Right atrium auricular region (tissue), 2 donors: ENCODE measurements at places on chromosomes 6 and 20.

DNA sequence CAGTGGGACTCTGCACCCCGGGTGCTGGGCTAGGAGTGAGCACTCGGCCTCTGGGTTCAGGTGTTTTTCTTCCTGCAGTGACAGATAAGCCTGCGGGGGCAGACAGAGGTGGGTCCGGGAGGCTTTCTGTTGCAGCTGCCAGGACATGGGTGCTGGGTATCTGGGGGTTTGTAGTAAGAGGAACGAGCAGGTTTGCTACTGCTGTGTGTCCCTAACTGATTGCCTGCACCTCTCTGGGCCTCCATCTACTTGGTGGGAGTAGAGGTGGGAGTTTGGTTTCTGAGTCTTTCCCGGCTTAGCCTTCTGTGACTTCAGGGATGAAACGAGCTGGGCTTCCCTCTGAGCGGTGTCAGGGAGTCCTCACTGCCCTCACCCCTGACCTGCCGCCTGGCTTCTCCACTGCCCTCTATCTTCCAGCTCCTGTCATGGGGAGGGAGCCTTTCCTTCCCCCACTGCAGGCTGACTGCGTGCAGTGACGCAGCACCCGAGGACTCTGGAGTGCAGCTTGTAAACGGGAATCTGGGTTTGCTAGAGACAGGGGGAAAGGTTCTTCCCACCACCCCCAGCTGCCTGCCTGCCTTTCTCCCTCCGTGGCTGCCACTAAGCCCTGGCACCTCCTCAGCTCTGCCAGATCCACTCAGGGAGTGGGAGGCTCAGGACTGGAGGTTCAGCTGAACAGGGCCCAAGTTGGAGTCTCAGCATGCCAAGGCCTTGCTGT is 6.7 kb downstream of the DLGAP4 start:
- DNase-seq, result no peak

DNA sequence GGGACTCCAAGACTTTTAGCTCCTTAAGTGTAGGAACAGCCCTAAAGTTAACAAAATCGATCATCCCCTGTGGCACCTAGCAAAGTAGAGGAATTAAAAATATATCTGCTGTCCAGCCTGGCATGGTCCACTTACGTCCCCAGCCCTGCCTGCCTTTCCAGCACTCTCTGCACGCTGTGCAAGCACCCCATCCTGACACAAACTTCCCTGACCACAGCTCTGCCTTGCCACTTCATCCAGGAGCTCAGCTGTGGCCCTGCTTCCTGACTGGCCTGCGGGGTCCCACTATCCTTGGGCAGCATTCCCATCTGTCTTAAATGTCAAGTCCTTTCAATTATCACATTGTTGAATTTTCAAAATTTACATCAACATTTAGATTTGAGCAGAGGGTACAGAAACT is 39.0 kb downstream of the BLOC1S5 start:
- no peak for DNase-seq

DNA sequence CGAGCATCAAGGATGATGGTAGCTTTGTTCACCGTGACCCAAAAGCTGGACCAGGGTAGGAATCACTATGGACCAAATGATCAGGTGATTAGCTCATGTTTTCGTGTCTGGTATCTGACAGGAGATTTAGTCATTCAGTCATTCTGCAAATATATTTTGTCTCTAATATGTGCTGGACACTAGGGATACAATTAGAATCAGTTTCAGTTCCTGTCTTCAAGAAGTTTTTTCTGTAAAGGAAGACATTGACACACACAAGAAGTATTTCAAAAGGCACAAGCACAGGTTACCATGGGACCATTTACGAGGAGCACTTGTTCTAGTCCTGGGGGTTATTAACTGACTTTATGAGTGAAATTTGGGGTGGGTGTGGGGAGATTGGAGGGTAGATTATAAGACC is 244.9 kb downstream of the HIVEP2 start:
- DNase-seq, result no peak

GRCh38 chr20:31860390-31861134 is 9.8 kb downstream of the DUSP15 start:
- DNase-seq, result no peak

DNA sequence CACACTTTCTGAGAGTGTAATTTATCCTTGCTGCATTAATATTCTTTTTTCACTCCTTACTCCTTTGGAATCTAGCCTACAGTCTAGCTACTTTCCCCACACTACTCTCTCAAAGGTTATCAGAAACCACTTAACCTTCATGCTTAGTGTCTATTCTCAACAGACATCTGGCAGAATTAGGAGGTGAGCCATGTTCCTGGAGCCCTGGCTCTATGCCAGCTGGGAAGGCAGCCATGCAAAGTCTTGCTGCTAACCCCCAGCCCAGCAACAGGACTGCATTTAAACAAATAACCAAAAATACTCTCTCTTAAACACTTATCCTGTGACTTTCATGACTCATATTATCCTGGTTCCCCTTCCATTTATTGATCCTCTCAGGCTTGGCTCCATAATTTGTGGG is 260.2 kb downstream of the BCKDHB start:
- DNase-seq, result no peak

DNA sequence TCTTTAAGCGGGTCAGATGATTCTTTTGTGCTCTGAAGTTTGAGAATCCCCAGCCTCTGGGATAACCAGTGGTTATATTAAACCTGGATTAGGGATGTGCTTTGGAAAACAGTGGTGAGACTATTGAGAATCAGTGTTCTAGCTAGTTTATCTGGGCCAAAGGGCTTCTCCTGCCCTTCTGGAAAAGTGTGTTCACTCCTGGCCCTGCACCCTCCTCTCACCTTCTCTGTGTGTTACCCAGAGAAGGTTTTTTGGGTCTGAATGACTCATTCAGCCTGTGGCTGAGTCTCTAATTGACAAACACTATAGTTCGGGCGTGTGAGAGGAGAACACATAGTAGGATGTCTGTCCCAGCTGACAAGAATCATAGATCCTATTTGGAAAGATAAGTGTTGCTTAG is 66.7 kb downstream of the LRRC1 start:
- DNase-seq, result no peak

- no peak for DNase-seq
Observed at GRCh38 chr6:6384520-6384919, 64.1 kb upstream of the F13A1 start.

- DNase-seq, result no peak
Observed at GRCh38 chr6:144349690-144350527, 64.8 kb downstream of the UTRN start.

- DNase-seq, result no peak
Observed at GRCh38 chr20:14991023-14991422, 653.6 kb upstream of the FLRT3 start.

DNA sequence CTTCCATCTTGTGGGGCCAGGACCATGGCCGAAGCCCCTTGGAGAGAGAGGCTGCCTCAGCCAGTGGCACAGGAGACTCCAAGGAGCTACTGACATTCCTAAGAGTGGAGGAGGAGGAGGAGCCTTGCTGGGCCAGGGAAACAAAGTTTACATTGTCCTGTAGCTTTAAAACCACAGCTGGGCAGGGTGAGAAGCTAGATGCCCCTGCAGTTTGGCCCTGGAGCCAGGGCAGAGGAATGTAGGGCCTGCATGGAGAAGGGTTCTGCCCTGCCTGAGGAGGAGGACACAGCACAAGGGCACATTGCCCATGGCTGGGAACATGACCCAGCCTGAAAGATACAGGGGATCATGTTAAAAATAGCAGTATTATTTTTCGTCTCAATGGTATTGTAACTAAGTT is 37.4 kb downstream of the PLCG1 start:
- peak; percentile 58 for DNase-seq

DNA sequence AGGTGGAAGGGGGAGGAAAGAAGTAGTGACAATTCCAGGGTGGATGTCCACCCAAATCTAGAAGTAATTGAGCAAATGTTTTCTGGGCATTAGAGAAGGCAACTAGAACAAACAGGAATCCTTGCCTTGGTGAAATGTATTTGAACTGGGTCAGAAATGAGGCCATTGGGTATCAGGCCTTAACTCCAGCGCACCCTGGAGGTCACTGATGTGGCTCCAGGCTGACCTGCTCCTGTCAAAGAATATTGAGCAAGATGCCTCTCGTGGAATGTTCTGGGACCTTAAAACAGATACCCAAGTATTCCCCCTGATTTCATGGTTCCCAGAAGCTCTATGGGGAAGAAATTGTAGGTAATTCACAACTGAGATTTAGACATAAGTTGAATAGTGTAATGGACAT is 6.9 kb downstream of the HLA-DPB1 start:
- DNase-seq, result no peak

- DNase-seq, result no peak
Observed at GRCh38 chr6:135102191-135102590, 47.6 kb upstream of the HBS1L start.

- DNase-seq, result no peak
Observed at GRCh38 chr6:96963403-96963802, 38.9 kb downstream of the KLHL32 start.

DNA sequence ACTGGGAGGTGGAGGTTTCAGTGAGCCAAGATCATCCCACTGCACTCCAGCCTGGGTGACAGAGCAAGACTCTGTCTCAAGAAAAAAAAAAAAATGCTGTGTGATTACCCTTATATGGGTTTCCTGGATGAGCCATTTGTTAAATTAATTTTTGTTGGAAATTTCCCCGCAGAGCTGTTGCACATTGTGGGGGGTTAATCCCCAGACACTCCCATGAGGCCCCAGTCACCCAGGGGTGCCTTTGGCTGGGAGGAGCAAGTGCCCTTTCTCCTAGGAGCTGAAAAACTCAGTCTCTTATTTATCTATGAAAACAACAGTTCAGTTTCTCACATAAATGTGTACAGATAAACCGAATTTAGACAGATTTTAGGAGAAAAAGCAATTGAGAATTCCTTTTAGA is 4.7 kb upstream of the DEFB132 start:
- no peak for DNase-seq

DNA sequence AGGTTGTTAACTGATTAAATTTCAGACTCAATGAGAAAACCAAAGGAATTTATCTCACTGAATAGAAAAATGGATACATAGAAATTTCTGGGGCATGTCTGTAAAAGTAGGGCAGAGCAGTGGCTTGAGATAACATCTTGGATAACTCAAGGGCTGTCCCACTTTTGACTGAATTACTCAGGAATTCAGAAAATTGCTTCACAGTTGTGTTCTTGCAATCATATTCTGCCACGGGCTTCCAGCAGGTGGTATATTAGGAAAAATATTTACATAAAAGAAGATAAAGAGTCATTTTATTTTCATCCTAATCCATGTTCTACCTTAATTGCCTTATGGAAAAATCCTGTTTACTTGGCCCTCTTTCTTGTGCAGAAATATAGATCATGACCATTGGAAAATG is 156.4 kb upstream of the AKIRIN2 start:
- DNase-seq, result no peak

DNA sequence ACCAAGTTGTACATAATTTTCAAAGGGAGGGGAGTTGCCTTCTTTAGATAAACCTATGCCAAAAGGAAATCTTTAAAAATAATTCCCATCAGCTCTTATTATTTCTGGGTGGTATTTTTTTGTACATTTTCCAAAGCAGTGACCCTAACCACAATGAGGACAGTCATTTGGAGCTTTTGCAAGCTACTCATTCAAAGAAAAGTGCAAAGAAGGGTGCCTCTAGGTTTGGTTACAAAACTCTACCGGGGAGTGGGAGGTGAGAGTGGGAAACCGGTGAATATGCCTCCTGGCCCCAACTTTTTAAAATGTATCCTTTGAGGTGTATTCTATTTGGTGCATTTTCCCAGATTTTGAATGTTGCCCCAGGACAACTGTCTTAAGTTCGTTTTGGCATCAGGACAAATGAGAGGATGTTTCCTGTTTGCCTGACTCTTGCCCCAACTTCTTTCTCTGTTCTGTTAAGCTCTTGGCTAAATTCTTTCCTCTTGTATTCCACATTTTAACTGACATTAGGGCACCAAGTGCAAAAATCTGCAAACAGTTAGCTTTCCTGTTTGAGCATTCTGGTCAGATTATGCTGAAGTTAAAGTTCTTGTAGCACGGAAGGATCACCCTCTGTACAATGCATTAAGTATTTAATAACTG is 78.9 kb downstream of the SLX4IP start:
- DNase-seq, result no peak

DNA sequence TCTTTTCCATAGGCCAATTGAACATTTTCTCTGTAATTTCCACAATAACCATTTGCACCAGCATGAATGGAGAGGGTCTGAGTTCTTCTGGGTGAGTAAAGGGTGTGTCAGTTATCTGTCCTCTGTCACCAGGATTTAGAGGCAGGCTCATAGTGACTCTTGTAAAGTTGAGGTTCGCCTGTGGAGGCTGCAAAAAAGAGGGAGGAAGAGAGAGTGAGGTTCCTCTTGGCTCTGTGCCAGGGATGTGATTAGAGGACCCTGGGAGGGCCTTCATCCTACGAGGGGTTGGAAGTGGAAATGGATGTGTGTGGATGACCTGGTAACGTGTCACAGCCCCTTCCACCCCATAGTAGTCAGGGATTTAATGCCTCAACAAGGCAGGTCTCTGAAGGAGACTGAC is 242.0 kb downstream of the ESR1 start:
- DNase-seq, result no peak

GRCh38 chr20:8021541-8022269 is 2.1 kb upstream of the TMX4 start:
- DNase-seq, result no peak

DNA sequence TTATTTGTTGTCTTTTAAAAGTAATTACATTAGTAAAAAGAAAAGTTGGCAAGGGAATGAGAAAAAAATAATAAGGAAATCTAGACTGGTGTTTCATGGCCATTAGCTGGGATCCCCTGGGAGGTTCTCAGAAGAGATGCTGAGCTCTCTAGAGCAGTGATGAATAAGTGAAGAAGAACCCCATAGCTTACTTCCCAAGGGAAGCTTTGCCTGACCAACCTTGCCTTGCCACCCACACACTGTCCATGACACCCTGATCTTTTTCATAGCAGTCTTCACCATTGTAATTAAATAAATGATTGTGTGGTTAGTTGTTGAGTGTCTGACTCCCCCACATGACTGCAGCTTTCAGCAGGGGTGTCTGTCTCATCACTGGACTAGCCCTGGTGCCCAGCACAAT is 5.9 kb downstream of the C6orf163 start:
- no peak for DNase-seq

DNA sequence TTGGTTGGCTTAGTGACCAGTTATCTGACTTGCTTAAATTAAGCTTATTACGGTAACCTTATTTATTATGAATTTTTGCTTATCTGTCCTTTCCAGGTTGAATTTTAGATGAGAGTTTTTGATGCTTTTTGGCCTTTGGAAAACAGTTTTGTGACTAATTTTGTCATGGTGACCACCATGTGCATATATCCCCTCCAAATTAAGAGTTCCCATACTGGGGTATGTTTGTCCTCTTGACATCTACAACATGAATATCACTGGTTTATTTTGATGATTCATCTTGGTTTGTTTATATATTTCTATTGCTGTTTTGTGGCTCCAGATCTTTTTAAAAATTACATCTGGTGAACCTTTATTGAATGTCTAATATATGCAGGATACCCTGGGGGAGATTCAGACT is 61.4 kb downstream of the PHF20 start:
- DNase-seq, result no peak

GRCh38 chr6:116170358-116171057 is 44.6 kb upstream of the COL10A1 start:
- no peak for DNase-seq

DNA sequence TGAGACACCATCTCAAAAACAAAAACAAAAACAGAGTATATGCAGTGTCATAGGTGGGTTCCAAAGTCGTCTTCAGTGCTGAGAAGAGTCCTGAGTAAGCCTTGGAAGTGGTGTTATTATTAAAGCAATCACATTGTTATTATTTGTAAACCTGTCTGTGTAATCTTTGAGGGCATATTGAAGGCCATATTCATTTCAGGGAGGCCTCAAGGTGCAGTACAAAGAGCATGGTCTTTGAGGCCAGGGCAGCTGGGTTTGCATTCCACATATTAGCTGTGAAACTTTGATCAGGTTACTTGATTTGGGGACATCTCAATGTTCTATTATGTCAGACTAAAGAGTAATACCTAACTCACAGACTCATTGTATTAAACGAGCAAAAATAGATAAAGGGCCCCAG is 139.3 kb upstream of the SOX4 start:
- no peak for DNase-seq
